ENCODE measurements at places on chromosomes 5 and 9.

- peak; percentile 63 for DNase-seq
These were observed at the start of gene TOR4A for GRCh38 chr9:137277329-137278041. TSS of gene TOR4A (plus strand) at chr9:137277726. CDS start at chr9:137278690, 964 bp downstream.

GRCh38 chr9:121262423-121262822, 5.5 kb upstream of the GSN start:
- DNase-seq = no peak

DNA sequence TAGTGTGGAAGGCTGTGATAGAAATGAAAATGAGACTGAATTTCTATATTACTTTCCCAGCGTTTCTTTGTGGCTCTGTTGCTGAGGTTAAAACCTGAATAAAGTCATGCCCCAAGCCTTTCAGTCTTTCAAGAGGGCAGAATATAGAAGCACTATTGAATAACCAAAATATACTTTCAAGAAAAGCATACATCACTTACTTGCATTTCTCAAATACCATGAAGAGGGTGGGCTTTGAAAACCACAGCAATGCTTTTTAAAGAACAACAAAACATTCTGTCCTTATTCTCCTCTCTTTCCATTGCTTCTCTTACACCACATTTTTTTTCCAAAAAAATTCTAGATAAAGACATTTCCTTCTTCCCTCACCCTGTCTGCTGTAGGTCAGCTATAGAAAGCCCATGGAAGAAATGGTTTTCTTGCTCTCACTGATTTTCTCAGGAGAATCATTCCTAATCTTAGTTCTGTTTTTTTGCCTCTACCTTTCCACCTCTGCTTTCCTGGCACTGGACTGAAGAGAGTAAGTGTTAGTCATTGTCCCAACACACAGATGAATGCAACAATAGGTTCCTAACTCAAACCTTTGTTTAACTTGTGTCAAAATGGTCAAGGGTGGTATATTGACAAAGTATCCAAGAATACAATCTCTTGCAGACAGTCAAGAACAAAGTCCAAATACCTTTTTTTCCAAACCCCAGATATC, 51.6 kb downstream of the NUDT12 start:
- no peak for DNase-seq

DNA sequence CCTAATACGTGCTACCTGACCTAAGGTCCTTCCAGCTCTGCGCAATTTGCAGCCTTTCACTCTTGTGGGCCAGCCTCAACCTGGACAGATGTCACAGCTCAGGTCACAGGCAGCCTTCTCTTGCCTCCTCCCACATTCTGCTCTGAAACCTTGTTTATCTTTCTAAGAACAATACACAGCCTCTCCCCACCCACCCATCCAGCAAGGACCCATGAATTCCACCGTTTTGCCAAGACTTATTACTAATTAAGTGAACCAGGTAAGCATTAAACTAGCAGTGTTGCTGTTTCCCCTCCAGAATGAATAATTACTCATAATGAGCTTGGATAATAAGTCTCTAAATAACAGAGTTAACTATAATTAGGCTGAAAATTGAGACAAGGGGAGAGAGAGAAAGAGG, 11.0 kb downstream of the FABP6 start:
- DNase-seq = no peak

GRCh38 chr9:5552301-5552700, 42.0 kb downstream of the PDCD1LG2 start:
- no peak for DNase-seq

DNA sequence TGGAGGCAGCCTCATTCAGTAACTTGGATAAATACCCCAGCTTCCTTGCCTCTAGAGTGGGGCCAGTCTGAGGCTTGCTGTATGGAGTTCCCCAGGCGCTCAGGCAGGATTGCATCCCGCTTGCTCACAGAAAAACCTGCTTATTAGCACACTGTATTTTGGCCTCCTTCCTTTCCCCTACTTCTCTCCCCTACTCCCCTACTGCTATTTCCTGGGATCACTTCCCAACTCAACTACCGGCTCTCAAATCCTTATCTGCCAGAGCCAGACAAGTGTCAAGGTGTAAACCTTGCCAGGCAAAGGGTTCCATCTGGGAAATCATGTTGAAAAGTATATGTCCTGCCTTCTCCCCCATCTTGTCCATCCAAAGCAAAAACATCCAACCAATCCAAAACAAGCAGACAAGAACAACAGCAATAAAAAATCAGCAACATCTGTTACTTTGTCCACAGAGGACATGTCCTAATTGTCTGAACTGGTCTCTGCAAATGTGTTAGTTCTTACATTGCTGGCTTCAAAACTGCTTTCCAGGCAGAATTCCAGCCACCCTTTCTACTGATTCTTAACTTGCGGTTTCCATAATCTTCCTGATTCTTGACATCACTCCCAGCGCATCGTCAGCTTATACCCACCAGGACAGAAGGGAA, 164.1 kb upstream of the SEMA6A start:
- DNase-seq = no peak

GRCh38 chr5:34867660-34868059, 28.7 kb downstream of the TTC23L start:
- DNase-seq = no peak

GRCh38 chr9:28832168-28832770, 1259.0 kb upstream of the C9orf72 start:
- no peak for DNase-seq

DNA sequence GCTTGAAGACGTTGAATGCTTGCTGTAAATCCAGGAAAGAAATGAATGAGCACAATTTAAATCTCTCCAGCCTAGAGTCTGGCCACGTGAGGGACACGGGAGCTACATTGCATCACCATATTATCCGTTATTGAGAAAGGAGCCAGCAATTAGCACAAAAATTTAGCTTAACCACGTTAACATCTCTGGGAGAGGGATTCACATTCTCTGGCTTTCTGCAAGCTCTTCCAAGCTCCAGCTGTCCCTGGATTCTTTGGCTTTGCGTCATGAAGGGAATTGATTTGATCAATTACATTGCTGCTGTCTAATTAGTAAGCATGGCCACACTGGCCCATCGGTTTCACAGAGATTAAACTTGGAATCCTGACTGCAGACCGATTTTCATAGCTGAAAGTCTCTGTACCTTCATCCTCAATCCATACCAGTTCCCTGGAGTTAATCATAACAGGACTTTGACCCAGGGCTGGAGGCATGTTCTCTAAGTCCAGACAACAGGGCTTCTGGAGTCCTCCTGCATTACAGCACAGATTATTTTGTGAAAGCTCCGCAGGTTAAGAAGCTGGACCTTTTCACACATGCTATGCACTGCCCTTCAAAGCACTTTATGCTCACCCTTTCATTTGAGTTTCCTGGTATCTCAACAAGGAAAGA, 31.6 kb downstream of the ADRA1B start:
- DNase-seq = no peak

All from activated CD4-positive, alpha-beta T cell treated with anti-CD3 and anti-CD28 coated beads, Interleukin-2, amount 50 U/mL, for 48 hours (primary cell).